SJCRH30 (cell line): ENCODE measurements at places on chromosomes 4 and X. TPM values are rescaled to one million over a fixed set of nuclear protein-coding genes. Genes with fewer than 3 reads are reported as not detected.

DNA sequence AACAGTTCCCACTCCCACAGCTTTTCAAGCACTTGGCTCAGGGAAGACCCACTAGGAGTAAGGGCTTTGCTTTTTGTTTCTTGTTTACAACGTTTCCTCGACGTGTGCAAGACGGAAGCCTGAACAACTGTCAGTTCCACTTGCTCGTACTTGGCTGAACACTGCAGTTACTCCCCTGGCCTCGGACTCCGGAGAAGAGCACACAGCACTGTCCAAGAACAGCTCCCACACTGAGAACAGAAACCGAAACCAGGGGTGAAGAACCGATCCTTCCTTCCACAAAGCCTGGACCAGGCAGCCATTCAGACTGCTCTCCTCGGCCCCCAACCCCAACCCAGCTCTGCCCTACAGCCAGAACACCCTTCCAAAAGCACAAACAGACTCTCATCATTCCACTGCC is 25.5 kb downstream of the IRF2 start:
- H3K27ac ChIP-seq, result no peak overlapping the region
- no peaks in the 10 kb centered on the region for H3K36me3 ChIP-seq
- H3K4me1 ChIP-seq, result no peaks in the 10 kb centered on the region
- no peak for DNase-seq
- no peak overlapping the region for H3K4me3 ChIP-seq

EDA gene
- total RNA-seq, result 0.71 and 1.6 TPM in 2 replicates

- no peaks in the 10 kb centered on the region for H3K36me3 ChIP-seq
- no peaks in the 10 kb centered on the region for H3K4me1 ChIP-seq
- H3K27ac ChIP-seq, result no peak overlapping the region
- no peaks in the 10 kb centered on the region for H3K27me3 ChIP-seq
- no peak for DNase-seq
Measured at GRCh38 chr4:121519236-121519838, 138.5 kb upstream of the QRFPR start.

- no peak overlapping the region for H3K27ac ChIP-seq
- H3K4me3 ChIP-seq, result no peak overlapping the region
- no peaks in the 10 kb centered on the region for H3K27me3 ChIP-seq
- no peak for DNase-seq
- no peaks in the 10 kb centered on the region for H3K36me3 ChIP-seq
- no peaks in the 10 kb centered on the region for H3K4me1 ChIP-seq
Measured at GRCh38 chr4:186008057-186008456, 60.9 kb upstream of the TLR3 start.

AR gene
- 14.2 and 15.2 TPM in 2 replicates for total RNA-seq

GRCh38 chrX:31356275-31357212 is 284.7 kb upstream of the FTHL17 start:
- peak; percentile 23 for DNase-seq
- no peak overlapping the region for H3K27ac ChIP-seq
- peak overlapping the region; percentile 36; the same call in 1 of the 2 replicates for H3K4me3 ChIP-seq

- no peaks in the 10 kb centered on the region for H3K27me3 ChIP-seq
- no peak overlapping the region for H3K27ac ChIP-seq
- peaks cover 6% of the 10 kb centered on the region for H3K4me1 ChIP-seq
Measured at GRCh38 chrX:9335251-9335650, 129.6 kb upstream of the TBL1X start.

DNA sequence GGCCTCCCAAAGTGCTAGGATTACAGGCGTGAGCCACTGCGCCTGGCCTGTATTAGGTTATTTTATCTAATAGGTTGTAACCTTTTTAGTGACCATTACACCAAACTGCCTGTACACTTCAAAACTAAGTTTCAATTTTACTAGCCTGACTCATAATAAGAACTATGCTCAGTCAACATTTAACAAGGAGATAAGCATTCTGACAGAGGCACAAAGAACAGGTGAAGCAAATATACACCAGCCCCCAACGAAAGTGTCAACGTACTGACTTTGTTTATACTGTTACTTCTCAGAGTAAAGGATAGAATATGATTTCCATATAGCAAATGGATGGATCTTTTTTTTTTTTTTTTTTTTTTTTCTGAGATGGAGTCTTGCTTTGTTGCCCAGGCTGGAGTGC is 62.8 kb downstream of the SHISA3 start:
- H3K27ac ChIP-seq, result no peak overlapping the region
- no peak for DNase-seq
- H3K27me3 ChIP-seq, result 0 out of 2 replicates have a peak, but pooled peaks cover 6% of the 10 kb centered on the region
- H3K4me3 ChIP-seq, result no peak overlapping the region
- no peaks in the 10 kb centered on the region for H3K36me3 ChIP-seq

DNA sequence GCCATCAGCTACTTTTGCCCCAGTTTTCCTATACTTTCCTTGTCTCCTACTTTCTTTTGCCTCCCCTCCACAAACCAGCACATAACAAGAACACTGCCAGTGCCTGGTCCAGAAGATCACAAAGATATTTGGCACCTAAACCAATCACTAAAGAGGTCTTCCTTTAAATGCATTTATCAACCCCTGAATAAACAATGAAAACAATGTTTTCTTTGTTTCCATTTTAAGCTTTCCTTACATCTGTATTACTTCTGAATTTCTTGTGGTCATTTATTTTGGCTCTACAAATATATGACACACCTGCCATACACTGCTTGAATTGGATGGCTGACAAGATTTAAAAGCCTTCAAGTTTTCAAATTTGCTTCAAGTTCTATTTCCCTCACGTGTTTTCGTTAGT is 43.9 kb downstream of the MBNL3 start:
- H3K4me3 ChIP-seq, result no peak overlapping the region
- no peaks in the 10 kb centered on the region for H3K4me1 ChIP-seq
- DNase-seq, result peak; percentile 2
- H3K27me3 ChIP-seq, result no peaks in the 10 kb centered on the region

HTATSF1 gene
- total RNA-seq, result 81.6 and 88.0 TPM in 2 replicates

DNA sequence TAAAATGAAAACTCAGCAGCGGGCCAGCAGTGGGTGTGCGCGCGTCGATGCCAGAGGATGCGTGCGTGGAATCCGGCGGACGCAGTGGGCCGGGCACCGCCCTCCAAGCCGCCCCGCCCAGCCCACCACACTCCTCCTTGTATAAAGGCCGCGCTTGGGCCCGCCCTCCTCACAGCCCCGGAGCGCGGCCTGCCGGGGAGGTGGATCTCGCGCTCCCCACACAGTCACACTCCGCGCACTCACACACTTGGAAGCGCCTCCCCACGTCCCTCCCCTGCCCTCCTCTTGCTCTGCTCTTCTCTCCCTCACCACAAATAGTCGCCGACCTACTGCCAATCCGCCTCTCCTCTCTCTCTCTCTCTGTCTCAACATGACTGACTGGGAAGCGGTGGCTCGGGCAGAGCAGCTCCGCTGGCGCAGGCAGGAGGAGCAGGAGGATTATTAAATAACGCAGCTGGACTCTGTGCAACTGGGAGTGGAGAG is at the start of gene CCSER1:
Gene CCSER1 (plus strand): TSS at position 172 of the 483 bp plus-strand sequence.
- no peak within 1 kb of the TSS for H3K27ac ChIP-seq
- H3K4me1 ChIP-seq, result peaks cover 4% of the 10 kb centered on the region; the same call in 1 of the 2 replicates

KLHL13 gene
- 47.0 and 48.3 TPM in 2 replicates for total RNA-seq

GRCh38 chr4:150253965-150254630 is 175.9 kb downstream of the DCLK2 start:
- H3K4me1 ChIP-seq, result no peaks in the 10 kb centered on the region
- no peaks in the 10 kb centered on the region for H3K27me3 ChIP-seq
- DNase-seq, result no peak

- H3K27ac ChIP-seq, result no peak overlapping the region
- peak; percentile 54 for DNase-seq
- peaks cover 8% of the 10 kb centered on the region; the same call in 1 of the 2 replicates for H3K4me1 ChIP-seq
- H3K36me3 ChIP-seq, result no peaks in the 10 kb centered on the region
- no peak overlapping the region for H3K4me3 ChIP-seq
Measured at GRCh38 chrX:107729558-107730297, 45.9 kb downstream of the TSC22D3 start.

CDS1 gene
- total RNA-seq, result 1.5 and 1.6 TPM in 2 replicates

GRCh38 chr4:3112609-3113469 is 38.4 kb downstream of the HTT start:
- H3K4me3 ChIP-seq, result no peak overlapping the region
- DNase-seq, result no peak
- no peak overlapping the region for H3K27ac ChIP-seq
- H3K4me1 ChIP-seq, result no peaks in the 10 kb centered on the region

GRCh38 chr4:118287711-118288451 is 64.9 kb downstream of the PRSS12 start:
- H3K27me3 ChIP-seq, result no peaks in the 10 kb centered on the region
- no peak overlapping the region for H3K4me3 ChIP-seq
- DNase-seq, result no peak
- no peaks in the 10 kb centered on the region for H3K36me3 ChIP-seq

DNA sequence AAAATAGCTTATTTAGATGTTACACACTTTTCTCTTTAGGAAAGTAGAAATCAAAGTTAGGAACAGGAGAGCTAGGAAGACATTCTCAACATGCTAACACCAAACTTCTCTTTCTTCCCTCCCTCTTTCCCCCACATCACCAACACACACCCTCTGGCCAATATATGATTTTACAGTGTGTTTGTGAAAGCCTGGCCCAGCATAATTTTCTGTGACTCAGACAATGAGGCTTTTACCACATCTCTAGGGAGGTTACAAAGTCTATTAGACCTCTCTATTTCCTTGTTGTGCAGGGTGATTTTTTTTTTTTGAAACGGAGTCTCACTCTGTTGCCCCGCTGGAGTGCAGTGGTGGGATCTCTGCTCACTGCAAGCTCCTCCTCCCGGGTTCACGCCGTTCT is 189.9 kb downstream of the AASDH start:
- no peak overlapping the region for H3K27ac ChIP-seq
- H3K36me3 ChIP-seq, result peaks cover under 1% of the 10 kb centered on the region; the same call in 1 of the 2 replicates
- H3K4me1 ChIP-seq, result no peaks in the 10 kb centered on the region
- no peak overlapping the region for H3K4me3 ChIP-seq
- DNase-seq, result no peak

DNA sequence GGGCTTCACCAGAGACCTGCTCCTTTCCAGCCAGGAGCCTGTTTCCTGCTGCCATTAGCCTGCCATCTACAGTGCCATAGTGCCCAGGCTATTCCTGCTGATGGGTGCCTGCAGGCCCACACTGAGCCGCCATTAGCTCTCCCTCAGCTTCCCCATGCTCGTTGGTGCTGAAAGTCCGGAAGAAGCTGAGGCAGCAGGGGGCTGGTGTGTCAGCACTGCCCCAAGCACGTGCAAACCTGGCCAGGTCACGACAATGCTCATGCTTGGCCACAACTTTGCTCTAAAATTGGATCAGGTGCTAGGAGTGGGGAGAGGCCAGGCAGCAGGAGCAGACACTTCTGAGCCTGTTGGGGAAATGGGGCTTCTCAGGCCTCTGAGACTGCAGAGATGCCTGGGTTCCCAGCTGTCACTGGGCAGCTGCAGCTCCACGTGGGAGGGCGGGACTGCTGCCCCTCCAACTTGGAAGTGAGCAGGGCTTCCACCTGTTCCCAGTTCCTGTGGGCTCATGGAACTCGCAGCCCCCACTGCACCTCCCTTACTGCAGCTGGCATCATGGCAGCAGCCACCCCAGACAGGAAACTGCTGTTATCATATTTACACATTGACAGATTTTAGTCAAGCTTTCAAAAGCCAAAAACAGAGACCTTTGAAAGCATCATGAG is 913.9 kb downstream of the FSTL5 start:
- peak; percentile 69 for DNase-seq
- H3K36me3 ChIP-seq, result no peaks in the 10 kb centered on the region
- H3K4me3 ChIP-seq, result no peak overlapping the region
- 0 out of 2 replicates have a peak overlapping the region, but pooled peaks have one; percentile 39 for H3K27ac ChIP-seq

GRCh38 chr4:145069361-145069760 is 28.6 kb downstream of the ANAPC10 start:
- H3K27ac ChIP-seq, result no peak overlapping the region
- 0 out of 2 replicates have a peak, but pooled peaks cover 3% of the 10 kb centered on the region for H3K36me3 ChIP-seq
- no peaks in the 10 kb centered on the region for H3K4me1 ChIP-seq
- no peak for DNase-seq

GRCh38 chr4:68954126-68954525 is 2.5 kb upstream of the UGT2A3 start:
- no peak for DNase-seq
- no peak overlapping the region for H3K4me3 ChIP-seq
- no peaks in the 10 kb centered on the region for H3K36me3 ChIP-seq
- H3K4me1 ChIP-seq, result no peaks in the 10 kb centered on the region
- H3K27me3 ChIP-seq, result no peaks in the 10 kb centered on the region
- no peak overlapping the region for H3K27ac ChIP-seq

SMIM10L2A gene
- total RNA-seq, result not detected in 2 replicates

RBM46 gene
- not detected in 2 replicates for total RNA-seq

DNA sequence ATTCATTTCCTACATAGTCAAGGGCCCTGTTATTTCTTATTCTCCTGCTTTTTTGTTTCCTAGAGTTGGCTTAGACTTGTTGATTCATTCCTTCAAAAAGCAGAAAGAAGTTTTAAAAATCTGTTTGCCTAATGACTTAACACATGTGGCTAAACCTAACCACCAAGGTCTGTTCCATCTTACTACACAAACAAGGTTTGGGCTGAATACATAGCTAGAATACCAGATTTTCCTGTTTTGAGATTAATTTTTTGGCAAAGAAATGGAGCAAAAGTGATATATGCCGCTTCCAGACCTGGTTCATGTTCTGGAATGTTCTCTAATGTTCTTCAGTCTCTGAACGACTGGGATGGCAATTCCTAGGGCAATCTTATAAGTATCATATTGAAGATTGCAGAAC is 7.4 kb upstream of the CAMK2D start:
- no peaks in the 10 kb centered on the region for H3K27me3 ChIP-seq
- no peaks in the 10 kb centered on the region for H3K4me1 ChIP-seq
- H3K27ac ChIP-seq, result no peak overlapping the region
- no peak for DNase-seq
- no peak overlapping the region for H3K4me3 ChIP-seq

DNA sequence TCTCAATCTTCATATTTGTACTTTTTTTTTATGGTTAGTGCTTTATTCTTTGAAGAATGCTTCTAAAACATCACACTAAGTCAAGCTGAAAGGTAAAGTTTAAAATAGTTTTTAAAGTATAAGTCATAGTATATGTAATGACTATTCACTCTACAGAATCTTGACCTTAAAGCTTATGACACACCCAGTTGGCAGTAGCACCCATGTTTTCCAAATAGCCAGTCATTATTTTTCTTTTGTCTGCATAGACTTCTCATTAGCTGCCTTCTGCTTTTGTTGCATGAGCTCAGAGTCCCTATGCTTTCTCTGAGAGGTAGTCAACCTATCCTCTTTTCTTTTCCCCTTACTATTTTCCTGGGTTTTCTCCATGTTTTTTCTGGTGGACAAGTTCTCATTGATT is 231.5 kb downstream of the PCDH18 start:
- no peaks in the 10 kb centered on the region for H3K36me3 ChIP-seq
- no peaks in the 10 kb centered on the region for H3K27me3 ChIP-seq
- H3K4me1 ChIP-seq, result no peaks in the 10 kb centered on the region
- no peak overlapping the region for H3K4me3 ChIP-seq
- DNase-seq, result no peak

DCAF8L2 gene
- total RNA-seq, result not detected in 2 replicates
